ENCODE measurements at places on chromosomes 7 and 10.

DNA sequence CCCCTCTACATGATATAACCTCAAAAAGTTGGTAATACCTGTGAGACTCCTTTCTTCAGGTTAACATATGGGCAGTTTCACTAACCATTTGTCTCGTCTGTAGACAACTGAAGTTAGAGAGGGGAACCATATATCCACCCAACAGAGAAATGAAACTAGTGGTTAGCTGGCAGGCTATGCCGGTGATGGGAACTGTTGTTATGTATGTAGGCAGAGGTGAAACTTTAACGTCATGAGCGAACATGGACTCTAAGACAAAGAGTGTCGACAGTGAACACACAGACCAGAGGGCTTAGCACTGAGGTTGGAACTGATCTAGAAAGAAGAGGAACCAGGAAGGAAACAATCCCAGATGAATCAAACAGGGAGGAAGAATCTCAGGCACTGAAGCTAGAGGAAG, 112.4 kb downstream of the ELMO1 start:
- DNase-seq: no peak
- H3K27ac ChIP-seq: no peak overlapping the region
- H3K4me3 ChIP-seq: no peak overlapping the region
- no peaks in the 10 kb centered on the region for H3K36me3 ChIP-seq

DNA sequence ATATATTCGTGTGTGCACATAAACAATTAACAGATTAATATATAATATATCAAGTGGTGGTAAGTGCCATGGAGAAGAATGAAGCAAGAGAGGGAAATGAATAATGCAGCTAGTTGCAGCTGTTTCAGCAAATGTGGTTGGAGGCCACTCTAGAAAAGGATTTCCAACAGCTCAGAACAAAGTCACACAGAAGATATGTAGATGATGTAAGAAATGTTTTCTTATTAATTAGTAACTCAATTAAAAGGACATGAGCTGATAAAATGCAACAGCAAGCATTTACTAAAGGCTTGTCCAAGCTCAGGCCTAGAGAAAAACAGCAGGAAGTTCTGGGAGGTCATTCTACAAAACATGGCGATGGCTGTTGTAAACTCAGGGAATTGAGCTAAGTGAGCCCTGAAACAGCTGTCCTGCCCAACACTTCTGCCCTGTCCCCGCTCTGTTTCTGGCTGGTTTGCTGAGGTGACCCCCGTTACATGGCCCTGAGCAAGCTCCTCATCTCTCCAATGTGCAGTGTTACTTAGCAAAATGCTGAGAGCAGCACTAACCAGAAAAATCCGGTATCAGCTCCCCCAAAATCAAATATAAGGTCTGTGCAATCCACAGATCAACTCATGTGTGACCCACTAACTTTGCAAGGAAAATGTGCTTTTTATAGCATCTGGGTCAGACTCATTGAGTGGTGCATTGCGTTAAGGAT, 23.4 kb upstream of the C10orf67 start:
- H3K27ac ChIP-seq: no peak overlapping the region
- no peak for DNase-seq
- H3K36me3 ChIP-seq: no peaks in the 10 kb centered on the region
- H3K27me3 ChIP-seq: no peaks in the 10 kb centered on the region
- H3K4me3 ChIP-seq: no peak overlapping the region
- no peaks in the 10 kb centered on the region for H3K4me1 ChIP-seq

- H3K27ac ChIP-seq: no peak overlapping the region
- no peaks in the 10 kb centered on the region for H3K4me1 ChIP-seq
- H3K36me3 ChIP-seq: no peaks in the 10 kb centered on the region
- H3K27me3 ChIP-seq: no peaks in the 10 kb centered on the region
- no peak for DNase-seq
- H3K4me3 ChIP-seq: no peak overlapping the region
Observed at GRCh38 chr10:128870830-128871597, 596.0 kb upstream of the MGMT start.

GRCh38 chr7:92751902-92752901, 84.2 kb downstream of the CDK6 start:
- no peak overlapping the region for H3K27ac ChIP-seq
- H3K36me3 ChIP-seq: no peaks in the 10 kb centered on the region
- no peaks in the 10 kb centered on the region for H3K27me3 ChIP-seq
- H3K4me3 ChIP-seq: no peak overlapping the region
- no peaks in the 10 kb centered on the region for H3K4me1 ChIP-seq
- no peak for DNase-seq

DNA sequence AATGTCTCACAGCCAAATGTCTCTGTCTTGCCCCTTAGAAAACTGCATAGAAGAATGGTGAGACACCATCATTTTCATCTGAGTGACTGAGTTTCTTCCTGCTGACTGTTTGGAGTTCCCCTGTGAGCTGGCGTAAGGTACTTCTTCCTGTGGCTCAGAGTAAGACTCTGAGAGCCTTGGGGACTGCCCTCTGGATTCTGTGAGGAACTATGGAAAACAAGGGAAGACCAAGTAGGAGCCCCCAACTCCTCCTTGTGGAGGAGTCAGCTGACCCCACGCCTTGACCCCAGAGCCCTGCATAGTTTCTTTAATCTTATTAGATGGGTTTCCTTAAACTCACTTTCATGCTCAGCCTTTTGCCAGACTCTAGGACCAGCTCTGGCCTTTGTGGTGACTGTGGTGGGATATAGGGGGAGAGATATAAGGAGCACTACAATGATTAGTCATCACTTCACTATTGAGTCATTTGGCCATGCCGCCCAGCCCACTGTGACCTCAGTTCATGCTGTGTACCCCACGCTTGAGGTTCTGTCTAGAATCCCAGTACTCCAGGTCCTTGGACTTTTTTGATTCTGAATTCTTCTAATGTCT, 51.8 kb upstream of the FAM133B start:
- H3K4me1 ChIP-seq: peaks cover 9% of the 10 kb centered on the region
- H3K27me3 ChIP-seq: no peaks in the 10 kb centered on the region
- DNase-seq: no peak
- H3K27ac ChIP-seq: no peak overlapping the region

GRCh38 chr10:58177362-58177947, 90.2 kb downstream of the IPMK start:
- H3K36me3 ChIP-seq: no peaks in the 10 kb centered on the region
- no peak overlapping the region for H3K27ac ChIP-seq
- DNase-seq: no peak
- no peak overlapping the region for H3K4me3 ChIP-seq

DNA sequence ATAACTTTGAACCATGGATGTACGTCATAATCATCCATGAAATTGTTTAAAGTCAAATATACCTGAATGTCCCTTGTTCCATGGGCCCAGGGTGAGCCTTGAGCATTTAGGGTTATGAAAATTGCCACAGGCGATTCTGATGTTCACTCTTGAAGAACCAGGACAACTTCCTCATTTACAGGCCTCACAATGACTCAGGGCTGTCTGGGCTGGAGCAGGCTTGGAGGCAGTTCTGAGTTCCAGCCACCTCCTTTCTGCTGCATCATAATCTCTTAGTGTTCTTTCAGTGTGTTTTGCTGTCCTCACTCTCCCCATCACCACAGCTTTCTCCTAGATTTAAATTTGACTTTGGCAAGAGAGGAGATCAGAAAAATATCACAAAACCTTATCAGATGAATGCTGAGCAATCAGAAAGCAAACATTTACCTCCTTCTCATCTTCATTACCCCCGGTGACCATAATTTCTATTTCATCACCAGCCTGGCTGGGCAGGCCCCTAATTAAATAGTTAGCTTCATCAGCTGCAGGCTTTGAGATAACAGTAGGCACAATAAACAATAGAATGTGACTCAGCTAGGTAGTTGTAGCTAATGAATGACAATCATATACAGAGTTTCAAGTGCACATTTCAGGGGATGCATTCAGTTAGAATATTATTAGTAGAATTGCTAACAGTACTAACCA, 571.0 kb downstream of the SH2D4B start:
- no peaks in the 10 kb centered on the region for H3K4me1 ChIP-seq
- H3K27ac ChIP-seq: no peak overlapping the region
- no peak overlapping the region for H3K4me3 ChIP-seq
- no peaks in the 10 kb centered on the region for H3K36me3 ChIP-seq

DNA sequence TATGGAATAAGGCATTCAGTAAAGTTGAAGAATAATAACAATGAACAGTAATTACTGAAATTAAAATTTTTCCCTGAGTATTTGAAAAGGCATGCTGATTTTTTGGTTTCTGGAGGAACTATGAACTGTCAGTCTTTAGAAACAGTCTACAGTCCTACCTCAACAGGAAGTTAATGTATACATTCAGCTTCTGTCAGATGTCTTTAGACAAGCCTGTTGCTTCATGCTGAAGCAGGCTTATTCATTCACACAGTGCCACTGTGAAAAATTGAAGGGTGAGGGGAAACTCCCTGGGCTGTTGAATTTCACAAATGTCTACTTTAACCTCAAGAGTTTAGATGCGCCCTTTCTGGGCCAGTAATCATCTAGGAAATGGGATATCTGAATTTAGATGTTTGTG, 3.5 kb downstream of the NRF1 start:
- H3K36me3 ChIP-seq: no peaks in the 10 kb centered on the region
- no peak for DNase-seq
- no peak overlapping the region for H3K27ac ChIP-seq
- H3K4me1 ChIP-seq: peaks cover 52% of the 10 kb centered on the region

- H3K27me3 ChIP-seq: no peaks in the 10 kb centered on the region
- no peaks in the 10 kb centered on the region for H3K36me3 ChIP-seq
- no peak overlapping the region for H3K27ac ChIP-seq
- DNase-seq: no peak
- H3K4me3 ChIP-seq: no peak overlapping the region
Observed at GRCh38 chr7:51772190-51772589, 455.6 kb upstream of the COBL start.

GRCh38 chr7:1062296-1063294, 18.2 kb downstream of the GPR146 start:
- H3K36me3 ChIP-seq: peaks cover 3% of the 10 kb centered on the region
- peaks cover 20% of the 10 kb centered on the region for H3K4me1 ChIP-seq
- no peak for DNase-seq
- no peak overlapping the region for H3K27ac ChIP-seq

DNA sequence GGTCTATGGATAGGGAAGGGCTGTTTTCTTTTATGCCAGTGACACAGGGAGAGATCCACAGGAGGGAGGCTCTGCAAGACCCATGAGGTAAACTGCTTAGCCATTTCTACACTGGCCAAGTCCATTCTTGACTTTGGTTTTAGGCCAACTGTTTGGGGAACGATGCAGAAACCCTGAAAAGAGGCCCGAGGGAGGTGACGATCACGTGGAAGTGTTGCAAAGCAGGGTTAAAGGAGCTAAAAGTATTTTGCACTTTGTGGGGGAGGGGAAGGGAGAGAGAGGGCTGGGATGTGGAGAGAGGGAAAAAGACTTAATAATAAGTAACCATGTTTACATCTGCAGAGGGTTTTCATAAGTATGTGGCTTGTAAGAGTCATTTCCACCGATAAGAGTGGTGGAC, 239.7 kb downstream of the EMX2 start:
- H3K36me3 ChIP-seq: no peaks in the 10 kb centered on the region
- no peak for DNase-seq
- no peaks in the 10 kb centered on the region for H3K4me1 ChIP-seq
- no peaks in the 10 kb centered on the region for H3K27me3 ChIP-seq
- no peak overlapping the region for H3K27ac ChIP-seq

DNA sequence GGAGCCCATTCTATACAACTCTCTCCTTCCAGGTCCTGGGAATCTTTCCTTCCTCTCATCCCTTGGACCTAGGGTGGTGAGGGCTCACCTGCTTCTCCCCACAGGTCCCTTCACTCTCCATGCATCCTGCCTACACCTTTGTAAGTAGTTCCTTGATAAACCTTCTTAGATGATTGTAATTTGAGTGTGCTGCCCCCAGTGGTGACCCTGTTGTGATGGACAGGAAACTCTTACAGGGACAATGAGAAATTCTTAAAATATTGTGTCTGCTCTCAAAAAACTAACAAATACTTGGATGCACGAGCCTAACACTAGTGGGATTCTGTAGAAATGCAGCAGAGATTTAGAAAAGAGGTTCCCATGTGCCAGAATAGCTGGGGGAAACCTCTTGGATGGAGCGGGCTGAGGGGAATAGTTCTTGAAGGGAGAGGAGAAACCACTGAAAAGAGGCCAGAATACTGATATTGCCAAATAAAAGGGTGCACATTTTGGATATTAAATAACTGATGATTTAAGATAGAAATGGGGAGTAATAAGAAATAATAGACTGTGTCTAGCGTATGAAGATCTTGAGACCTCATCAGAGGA, 6.7 kb upstream of the PAXIP1 start:
- no peaks in the 10 kb centered on the region for H3K27me3 ChIP-seq
- H3K4me3 ChIP-seq: no peak overlapping the region
- H3K4me1 ChIP-seq: peaks cover 4% of the 10 kb centered on the region
- DNase-seq: no peak
- no peak overlapping the region for H3K27ac ChIP-seq
- no peaks in the 10 kb centered on the region for H3K36me3 ChIP-seq

GRCh38 chr10:61752111-61753011, 89.6 kb downstream of the CABCOCO1 start:
- no peak for DNase-seq
- no peaks in the 10 kb centered on the region for H3K36me3 ChIP-seq
- H3K27me3 ChIP-seq: no peaks in the 10 kb centered on the region
- H3K4me1 ChIP-seq: peaks cover 17% of the 10 kb centered on the region

DNA sequence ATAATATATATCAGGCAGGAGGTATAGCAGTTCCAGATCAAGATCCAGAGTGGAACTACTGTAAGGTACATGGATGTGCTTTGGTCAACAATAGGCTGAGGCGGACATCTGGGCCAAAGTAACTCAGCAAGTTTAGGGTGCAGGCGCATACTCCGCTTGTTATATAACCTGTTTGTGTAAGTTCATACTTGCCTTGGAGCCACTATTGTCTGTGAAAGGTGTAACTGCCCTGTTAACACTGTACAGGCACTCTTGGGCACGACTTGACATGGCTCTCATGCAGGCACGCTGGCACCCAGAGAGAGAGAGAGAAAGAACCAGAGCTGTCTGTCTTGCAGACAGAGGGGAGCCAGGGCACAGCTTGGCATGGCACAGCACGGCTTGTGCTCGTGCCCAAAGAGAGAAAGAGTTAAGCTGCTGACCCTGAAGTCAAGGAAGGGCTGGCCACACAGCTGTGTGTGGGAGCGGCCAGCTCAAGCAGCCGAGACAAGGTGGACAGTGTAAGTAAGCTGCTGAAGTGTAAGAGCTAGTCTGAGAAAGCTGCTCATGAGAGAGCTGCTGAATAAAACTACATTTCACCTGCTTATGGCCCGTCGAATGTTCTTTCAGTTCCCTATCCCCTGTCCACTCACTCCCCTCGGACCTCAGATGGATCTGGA, 47.8 kb upstream of the KAT6B start:
- H3K36me3 ChIP-seq: no peaks in the 10 kb centered on the region
- no peaks in the 10 kb centered on the region for H3K4me1 ChIP-seq
- no peak for DNase-seq
- H3K4me3 ChIP-seq: no peak overlapping the region
- no peak overlapping the region for H3K27ac ChIP-seq
- H3K27me3 ChIP-seq: no peaks in the 10 kb centered on the region

DNA sequence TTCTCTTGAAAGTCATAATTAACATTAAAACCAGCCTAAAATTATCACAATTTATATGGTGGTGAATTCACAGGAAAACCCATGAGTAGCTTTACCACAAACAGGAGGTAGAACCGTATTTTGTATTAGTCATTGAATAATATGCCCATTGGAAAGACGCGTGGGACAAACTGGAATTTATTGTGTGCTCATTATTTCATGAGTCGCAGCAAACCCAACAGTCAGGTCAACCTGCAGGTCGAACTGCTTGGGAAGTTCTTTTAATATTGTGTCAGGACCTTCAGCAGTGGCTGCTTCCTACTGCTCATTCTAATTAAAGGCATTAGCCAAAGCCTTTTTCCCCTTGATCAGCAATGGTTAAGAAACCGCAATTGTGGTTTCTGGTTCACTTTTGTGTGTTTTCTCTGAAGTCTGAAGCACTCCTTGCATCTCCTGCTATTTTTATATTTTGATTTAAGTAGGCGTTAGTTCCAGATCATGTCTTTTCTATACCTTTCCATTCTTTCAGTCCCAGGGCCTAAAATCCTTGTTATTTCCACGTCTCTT, 100.1 kb downstream of the RAB11FIP2 start:
- H3K36me3 ChIP-seq: no peaks in the 10 kb centered on the region
- H3K4me3 ChIP-seq: no peak overlapping the region
- no peak overlapping the region for H3K27ac ChIP-seq
